ENCODE measurements at places on chromosomes 16 and 17. TPM values are rescaled to one million over a fixed set of nuclear protein-coding genes. Genes with fewer than 3 reads are reported as not detected.
A peak's percentile ranks its signal among the peaks of the same experiment; 100 is the strongest.

DNA sequence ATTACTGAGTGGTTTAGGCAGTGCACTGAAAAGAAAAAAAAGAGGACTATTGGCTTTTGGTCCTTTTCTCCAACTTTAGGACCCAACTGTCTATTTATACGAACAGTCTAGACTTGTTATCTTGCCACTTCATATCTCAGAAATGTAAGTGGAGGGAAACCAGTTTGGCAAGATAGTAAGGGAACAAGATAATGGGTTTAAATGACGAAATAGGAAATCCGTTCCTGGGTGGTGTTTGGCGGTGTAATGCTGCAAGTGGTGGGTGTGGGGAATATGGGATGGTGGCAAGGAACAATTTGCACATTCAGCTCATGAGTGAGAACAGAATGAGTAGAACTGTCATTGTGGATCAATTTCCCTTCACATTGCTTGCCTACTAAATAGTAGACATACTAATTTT, 44.7 kb downstream of the GRB7 start:
- DNase-seq = no peak

DNA sequence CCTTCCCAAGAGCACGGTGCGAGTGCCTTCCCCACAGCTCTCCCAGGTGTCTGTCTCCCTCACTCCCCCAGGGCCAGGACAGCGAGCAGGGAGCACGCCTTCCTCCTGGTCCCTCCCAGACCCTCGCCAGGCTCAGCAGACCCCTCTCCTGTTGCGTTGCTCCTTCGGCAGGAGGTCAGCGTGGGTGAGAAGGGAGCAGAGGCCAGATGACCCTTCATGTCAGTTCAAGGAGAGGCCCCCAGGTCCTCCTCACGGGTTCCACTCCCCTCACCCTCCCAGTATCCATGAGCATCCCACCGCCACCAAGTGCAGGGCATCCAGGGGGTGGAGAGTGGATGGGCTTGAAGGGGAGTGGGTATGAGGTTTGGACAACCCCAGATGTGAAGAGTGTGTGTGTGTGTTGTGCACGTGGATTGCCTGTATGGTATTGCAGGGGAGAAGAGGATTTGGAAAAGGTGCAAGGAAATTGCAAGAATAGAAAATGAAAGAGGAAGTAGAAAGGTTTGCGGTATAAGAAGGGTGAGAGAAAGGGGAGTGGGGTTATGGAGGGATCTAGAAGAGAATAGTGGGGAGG, 17.7 kb downstream of the SGCA start:
- DNase-seq = no peak

DNA sequence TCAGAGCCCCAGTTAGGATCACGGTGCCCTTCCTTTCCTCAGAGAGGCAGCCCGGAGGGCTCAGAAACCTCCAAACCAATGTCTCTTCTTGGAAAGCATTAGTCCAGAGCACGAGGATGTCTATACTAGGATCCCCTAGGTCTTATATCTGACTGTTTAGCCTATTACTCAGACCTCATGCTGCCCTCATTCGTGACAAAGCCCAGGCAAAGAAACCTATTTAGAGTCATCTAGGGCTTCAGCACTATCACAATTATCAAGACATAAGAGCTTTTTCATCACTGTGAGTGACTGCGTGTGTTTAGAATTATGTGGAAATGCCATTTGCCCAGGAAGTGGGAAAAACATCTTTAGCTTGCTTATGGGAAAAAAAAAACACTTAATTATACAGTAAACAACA, 159.8 kb upstream of the NOL11 start:
- DNase-seq = peak; percentile 21

GRCh38 chr17:35931794-35932425, 1.3 kb upstream of the RDM1 start:
- DNase-seq = no peak

GRCh38 chr17:21218831-21219380, 4.9 kb upstream of the TMEM11 start:
- no peak for DNase-seq

DNA sequence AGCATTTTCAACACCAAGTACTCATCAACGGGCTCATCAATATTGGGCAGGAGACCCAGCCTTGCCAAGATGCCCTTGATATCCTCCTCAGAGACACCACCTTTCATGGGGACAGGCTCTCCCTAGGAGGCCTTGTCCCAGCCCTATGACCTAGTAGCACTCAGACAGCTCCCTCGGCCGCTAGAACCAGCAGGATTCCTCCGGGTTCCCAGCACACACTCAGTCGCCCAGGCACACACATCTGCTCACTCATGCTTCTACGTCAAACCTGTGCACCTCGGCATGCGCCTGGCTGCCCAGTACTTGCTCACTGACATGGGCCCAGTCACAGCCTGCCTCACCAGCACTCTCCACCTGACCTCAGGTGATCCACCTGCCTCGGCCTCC, 17.0 kb downstream of the SRCIN1 start:
- no peak for DNase-seq

DNA sequence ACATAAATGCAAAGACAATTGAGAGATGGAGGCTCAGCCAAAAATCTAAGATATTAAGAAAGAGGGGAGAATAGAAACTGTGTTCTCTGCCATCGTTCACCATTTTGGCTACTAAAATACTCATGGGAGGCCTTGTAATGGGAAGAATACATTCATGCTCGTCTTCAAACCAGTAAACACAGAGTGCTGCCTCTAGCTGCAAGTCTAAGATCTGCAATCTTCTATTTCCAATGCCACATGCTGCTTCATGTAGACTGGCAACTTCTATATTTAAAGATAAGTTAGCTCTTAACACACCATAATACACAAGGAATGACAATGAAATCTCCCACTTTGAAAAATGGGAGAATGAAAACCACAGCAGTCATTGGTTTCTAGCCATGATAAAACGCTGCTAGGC, 387.3 kb downstream of the HS3ST3B1 start:
- no peak for DNase-seq

GRCh38 chr17:43354371-43354770, 44.4 kb upstream of the ARL4D start:
- DNase-seq = no peak

DNA sequence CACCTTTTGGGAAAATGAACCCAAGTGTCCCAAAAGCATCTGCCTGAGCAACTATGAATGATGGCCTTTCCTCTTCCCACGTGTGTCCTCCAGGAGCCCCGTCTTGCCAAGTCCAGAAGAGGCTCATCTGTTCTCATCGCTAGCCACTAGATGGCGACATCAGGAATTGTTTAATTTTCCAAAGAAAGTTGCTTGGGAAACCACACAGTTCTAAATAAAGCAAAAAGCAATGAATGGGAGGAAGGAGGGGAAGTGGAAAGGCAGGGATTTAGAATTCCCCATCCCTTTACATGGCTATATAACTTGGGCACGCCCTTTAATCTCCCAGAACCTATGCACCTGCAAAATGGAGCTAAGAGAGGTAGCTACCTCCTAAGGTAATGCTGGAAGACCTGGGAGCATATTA, 9.0 kb upstream of the CDH5 start:
- DNase-seq = peak; percentile 77

- DNase-seq = no peak
These were observed 157.9 kb downstream of the PPM1E start for GRCh38 chr17:58913552-58913951.

- DNase-seq = no peak
These were observed 127.9 kb downstream of the AXIN2 start for GRCh38 chr17:65433592-65433991.

- peak; percentile 39 for DNase-seq
These were observed 373 bp downstream of the CMC2 start for GRCh38 chr16:81006211-81006812.

Gene CAPNS2
- total RNA-seq = not detected

Gene DNASE1
- 10.6 TPM for total RNA-seq

Gene CALB2
- not detected for total RNA-seq

Gene SMPD3
- not detected for total RNA-seq

Gene PIGL
- 13.9 TPM for total RNA-seq

Gene ALOX15
- not detected for total RNA-seq

Gene SULT1A4
- total RNA-seq = 0.17 TPM

Gene CX3CL1
- total RNA-seq = not detected

Gene HSD17B2
- 3.0 TPM for total RNA-seq

Gene SLC16A3
- 711 TPM for total RNA-seq
